Stimulated activated CD4-positive, alpha-beta T cell treated with anti-CD3 and anti-CD28 coated beads, Interleukin-4, amount 100 ng/mL, for 1 hour (primary cell): ENCODE measurements at places on chromosomes 11 and 22.

GRCh38 chr11:62854825-62855570 lies 15.6 kb upstream of the WDR74 start:
- DNase-seq = no peak

DNA sequence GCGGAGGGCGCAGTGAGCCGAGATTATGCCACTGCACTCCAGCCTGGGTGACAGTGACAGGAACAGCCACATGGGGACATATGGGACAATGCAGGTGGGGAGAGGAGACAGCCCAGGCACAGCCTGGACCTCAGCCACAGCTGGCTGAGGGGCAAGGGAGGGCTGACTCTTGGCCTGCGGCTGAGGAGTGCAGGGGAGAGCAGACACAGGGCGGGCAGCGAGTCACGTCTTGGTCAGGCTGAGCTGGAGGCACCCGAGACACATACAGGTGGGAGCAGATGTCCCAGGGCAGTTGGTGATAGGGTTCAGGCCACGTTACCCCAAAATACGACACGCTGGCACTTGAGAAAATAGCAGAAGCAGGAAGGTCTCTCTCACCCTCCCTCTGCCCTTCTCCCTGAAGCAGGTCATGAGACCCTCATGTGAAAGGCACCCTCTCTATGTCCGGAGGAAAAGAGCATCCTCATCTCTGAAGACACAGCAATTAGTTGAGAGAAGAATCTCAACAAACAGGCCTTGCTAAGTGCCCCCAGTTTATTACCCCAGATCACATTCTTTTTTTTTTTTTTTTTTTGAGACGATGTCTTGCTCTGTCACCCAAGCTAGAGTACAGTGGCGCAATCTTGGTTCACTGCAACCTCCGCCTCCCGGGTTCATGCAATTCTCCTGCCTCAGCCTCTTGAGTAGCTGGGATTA lies 10.5 kb downstream of the KIAA0930 start:
- DNase-seq = no peak

GRCh38 chr11:105870516-105871113 lies 151.4 kb downstream of the MSANTD4 start:
- no peak for DNase-seq

- DNase-seq = no peak
These were observed 7.6 kb upstream of the C11orf96 start for GRCh38 chr11:43934601-43935423.

- DNase-seq = no peak
These were observed 48.0 kb downstream of the IGLL1 start for GRCh38 chr22:23531966-23532705.

DNA sequence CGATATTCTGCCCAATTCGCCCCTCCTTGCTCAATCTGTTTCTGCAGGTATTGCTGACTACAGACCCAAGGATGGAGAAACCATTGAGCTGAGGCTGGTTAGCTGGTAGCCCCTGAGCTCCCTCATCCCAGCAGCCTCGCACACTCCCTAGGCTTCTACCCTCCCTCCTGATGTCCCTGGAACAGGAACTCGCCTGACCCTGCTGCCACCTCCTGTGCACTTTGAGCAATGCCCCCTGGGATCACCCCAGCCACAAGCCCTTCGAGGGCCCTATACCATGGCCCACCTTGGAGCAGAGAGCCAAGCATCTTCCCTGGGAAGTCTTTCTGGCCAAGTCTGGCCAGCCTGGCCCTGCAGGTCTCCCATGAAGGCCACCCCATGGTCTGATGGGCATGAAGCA lies 9.2 kb upstream of the SLC35E4 start:
- no peak for DNase-seq
